ENCODE measurements at places on chromosomes 6 and 20.

DNA sequence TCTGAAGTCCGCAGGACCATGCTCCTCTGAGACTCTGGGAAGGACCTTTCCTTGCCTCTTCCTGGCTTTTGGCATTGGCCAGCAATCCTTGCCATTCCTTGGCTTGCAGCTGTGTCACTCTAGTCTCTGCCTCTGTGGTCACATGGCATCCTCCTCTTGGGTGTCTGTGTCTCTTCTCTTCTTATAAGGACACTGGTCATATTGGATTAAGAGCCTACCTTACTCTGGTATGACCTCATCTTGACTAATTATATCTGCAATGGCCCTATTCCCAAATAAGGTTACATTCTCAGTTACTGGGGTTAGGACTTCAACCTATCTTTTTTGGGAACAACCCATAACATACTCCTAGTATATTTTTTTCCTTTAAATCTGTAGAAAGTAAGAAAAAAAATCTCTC lies 49.9 kb upstream of the GTSF1L start:
- no peak for DNase-seq

GRCh38 chr6:51182827-51183226 lies 364.2 kb downstream of the TFAP2B start:
- no peak for DNase-seq

- DNase-seq, result no peak
These were observed 639.6 kb downstream of the EPHA7 start for GRCh38 chr6:92779746-92780145.

DNA sequence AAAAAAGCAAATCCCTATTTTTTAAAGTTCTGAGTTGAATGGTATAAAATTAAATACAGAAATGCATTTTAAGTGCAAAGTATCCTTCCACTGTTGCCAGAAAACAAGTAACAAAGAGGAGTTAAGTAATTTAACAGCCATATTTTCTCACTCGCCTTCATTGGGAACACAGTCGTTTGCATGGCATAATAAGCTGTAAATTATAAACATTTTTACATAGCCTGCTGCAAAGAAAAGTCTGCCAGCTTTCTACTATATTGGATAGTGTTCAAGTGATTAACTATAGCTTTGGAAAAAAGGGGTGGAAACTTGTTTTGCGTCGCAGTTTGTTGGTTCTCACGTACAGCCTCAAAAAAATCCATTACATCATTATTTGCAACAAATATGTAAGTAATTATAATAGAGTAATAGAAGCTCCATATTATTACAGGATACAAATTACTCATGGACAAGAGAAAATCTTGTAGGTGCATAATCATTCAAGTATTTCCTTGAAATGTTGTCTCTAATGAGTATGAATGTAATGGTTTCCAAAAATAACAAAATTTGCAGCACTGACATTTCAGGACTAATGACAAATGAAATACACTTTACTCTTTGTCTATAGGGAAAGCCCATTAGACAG lies 139.3 kb downstream of the PDSS2 start:
- no peak for DNase-seq

GRCh38 chr6:12522347-12522746 lies 194.2 kb upstream of the PHACTR1 start:
- no peak for DNase-seq

DNA sequence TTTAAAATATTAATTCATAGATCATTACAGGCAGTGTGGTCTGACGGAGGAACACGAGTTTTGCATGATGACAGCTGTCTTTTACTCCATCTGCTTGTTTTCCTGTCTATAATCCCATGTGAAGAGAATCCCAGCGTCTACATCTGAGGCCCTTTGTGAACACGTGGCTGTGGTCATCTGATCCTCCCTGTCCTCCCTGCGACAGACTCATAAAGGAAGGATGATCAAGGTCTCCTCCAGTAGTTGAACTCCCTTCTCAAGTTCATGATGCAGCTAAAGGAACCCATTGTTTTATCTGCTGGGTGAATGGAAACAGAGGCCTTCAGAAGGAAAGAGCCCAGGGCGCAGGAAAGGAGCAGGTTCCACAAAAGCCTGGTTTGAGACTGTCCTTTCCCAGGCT lies 435.8 kb upstream of the JARID2 start:
- DNase-seq, result no peak

- peak; percentile 65 for DNase-seq
These were observed 48.5 kb downstream of the FNDC1 start for GRCh38 chr6:159217595-159218275.

Data from endothelial cell (in vitro differentiated cells).